Activated CD4-positive, alpha-beta memory T cell treated with anti-CD3 and anti-CD28 coated beads for 36 hours (primary cell): ENCODE measurements at places on chromosomes 4 and X. TPM values are rescaled to one million over a fixed set of nuclear protein-coding genes. Genes with fewer than 3 reads are reported as not detected.

The FGFBP2 gene
- 0.43 TPM for total RNA-seq

The FAT1 gene
- total RNA-seq: not detected

The GC gene
- total RNA-seq: not detected

The TADA2B gene
- total RNA-seq: 10.8 TPM

The TMPRSS11B gene
- total RNA-seq: not detected

The FGFR3 gene
- total RNA-seq: 0.27 TPM

The MAGEA2B gene
- not detected for total RNA-seq

The MAGEB2 gene
- not detected for total RNA-seq

The BTK gene
- total RNA-seq: 0.58 TPM

The CCDC110 gene
- total RNA-seq: 0.10 TPM

The CEP44 gene
- total RNA-seq: 29.3 TPM

The LGI2 gene
- not detected for total RNA-seq

The ZNF157 gene
- total RNA-seq: 0.53 TPM

The MSANTD1 gene
- 0.39 TPM for total RNA-seq

The SLC10A6 gene
- not detected for total RNA-seq

The ADH1A gene
- total RNA-seq: not detected

The KCTD8 gene
- total RNA-seq: not detected

The MAB21L2 gene
- total RNA-seq: not detected

The GLRB gene
- not detected for total RNA-seq

The SUPT20HL1 gene
- total RNA-seq: not detected

The SATL1 gene
- not detected for total RNA-seq

The HSPA4L gene
- total RNA-seq: 1.9 TPM

The SPANXN3 gene
- not detected for total RNA-seq

The SHROOM4 gene
- not detected for total RNA-seq

The CFI gene
- total RNA-seq: 0.46 TPM

The SSX3 gene
- total RNA-seq: not detected

The ENPEP gene
- not detected for total RNA-seq

The ALG13 gene
- total RNA-seq: 40.1 TPM

The GAGE12H gene
- total RNA-seq: not detected

The FGF13 gene
- total RNA-seq: not detected

The ASB11 gene
- total RNA-seq: not detected

The GAGE2A gene
- not detected for total RNA-seq

The TMEM47 gene
- total RNA-seq: not detected

The DOK7 gene
- total RNA-seq: not detected

The TNIP2 gene
- 77.5 TPM for total RNA-seq

The PTTG2 gene
- total RNA-seq: not detected

The PPP2R2C gene
- total RNA-seq: not detected

The OR13H1 gene
- total RNA-seq: not detected

The FAM133A gene
- total RNA-seq: not detected

The NAT8L gene
- 0.19 TPM for total RNA-seq

The EVC2 gene
- total RNA-seq: 1.8 TPM
